Activated CD8-positive, alpha-beta T cell treated with anti-CD3 and anti-CD28 coated beads, Interleukin-2, amount 10 ng/mL, durations not matched to agents 7 days and 5 days (primary cell): ENCODE measurements at places on chromosomes 5 and 9. TPM values are rescaled to one million over a fixed set of nuclear protein-coding genes. Genes with fewer than 3 reads are reported as not detected.

DNA sequence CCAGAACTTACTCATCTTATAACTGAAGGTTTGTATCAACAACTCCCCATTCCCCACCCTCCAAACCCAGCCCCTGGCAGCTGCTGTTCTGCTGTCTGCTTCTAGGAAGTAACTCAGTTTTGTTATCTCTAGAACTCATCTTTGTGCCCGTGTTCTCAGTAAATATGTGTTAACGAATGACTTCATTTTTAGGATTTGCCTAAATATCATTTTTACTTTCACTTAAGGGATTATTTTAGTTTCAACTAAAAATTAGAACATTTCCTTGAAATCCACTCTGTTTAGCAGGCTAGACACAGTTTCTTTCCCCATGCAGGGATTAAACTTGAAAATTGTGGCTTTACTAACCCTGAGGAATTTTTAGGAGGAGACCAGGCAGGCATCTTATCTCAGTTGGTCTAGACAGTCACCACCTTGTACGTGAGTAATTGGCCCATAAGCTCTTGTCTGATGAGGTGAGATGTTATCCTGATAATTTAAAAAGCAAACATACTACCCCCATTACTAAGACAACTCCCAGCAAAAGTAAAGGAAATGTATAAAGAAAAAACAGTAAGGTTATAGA, 68.2 kb upstream of the TNFAIP8 start:
- H3K36me3 ChIP-seq: peaks cover 73% of the 10 kb centered on the region
- H3K4me3 ChIP-seq: peak overlapping the region; percentile 73
- peak overlapping the region; percentile 94 for H3K27ac ChIP-seq
- no peaks in the 10 kb centered on the region for H3K27me3 ChIP-seq

DNA sequence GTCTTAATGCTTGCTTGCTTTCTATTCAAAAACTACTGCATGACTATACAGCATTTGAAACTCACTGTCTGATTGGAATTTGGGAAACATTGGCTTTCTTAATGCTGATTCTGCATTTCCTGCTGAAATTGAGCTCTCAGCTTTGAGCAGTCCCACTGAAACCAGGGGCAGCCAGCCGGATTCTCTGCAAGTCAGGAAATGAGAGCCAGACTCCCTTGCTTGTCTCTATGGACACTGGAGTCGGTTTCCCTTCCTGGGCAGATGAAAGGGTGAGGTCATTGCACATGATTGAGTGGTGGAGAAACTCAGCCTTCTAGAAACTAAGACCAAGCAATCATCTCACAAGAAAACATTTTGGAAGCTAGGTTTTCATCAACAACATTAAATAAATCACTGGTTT, 119.7 kb upstream of the SPATA31C2 start:
- H3K4me3 ChIP-seq: no peak overlapping the region
- peaks cover 17% of the 10 kb centered on the region for H3K27me3 ChIP-seq
- H3K4me1 ChIP-seq: peaks cover 6% of the 10 kb centered on the region

DNA sequence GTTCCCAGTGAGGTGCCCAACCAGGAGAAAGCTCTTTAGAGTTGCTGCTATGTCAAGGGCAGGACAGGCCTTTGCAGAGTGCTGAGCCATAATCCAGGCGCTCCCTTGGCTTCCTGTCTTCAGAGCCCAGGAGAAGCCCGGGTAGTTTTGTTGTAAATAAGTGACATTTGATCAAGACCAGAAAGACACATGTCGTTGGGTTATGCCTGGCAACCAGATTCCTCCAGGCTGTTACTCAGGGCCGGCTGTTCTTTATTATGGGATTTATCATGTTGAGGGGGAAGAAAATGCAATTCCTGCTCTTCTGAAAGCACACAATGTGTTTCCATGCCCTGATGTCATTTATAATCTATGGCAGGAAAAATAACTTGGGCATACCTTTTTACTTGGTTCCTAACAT, 39.3 kb upstream of the SEMA4D start:
- H3K4me3 ChIP-seq: peak overlapping the region; percentile 43
- H3K27me3 ChIP-seq: no peaks in the 10 kb centered on the region
- H3K27ac ChIP-seq: peak overlapping the region; percentile 93
- H3K4me1 ChIP-seq: peaks cover 89% of the 10 kb centered on the region

Gene FAM169A
- 3.8 TPM for total RNA-seq

DNA sequence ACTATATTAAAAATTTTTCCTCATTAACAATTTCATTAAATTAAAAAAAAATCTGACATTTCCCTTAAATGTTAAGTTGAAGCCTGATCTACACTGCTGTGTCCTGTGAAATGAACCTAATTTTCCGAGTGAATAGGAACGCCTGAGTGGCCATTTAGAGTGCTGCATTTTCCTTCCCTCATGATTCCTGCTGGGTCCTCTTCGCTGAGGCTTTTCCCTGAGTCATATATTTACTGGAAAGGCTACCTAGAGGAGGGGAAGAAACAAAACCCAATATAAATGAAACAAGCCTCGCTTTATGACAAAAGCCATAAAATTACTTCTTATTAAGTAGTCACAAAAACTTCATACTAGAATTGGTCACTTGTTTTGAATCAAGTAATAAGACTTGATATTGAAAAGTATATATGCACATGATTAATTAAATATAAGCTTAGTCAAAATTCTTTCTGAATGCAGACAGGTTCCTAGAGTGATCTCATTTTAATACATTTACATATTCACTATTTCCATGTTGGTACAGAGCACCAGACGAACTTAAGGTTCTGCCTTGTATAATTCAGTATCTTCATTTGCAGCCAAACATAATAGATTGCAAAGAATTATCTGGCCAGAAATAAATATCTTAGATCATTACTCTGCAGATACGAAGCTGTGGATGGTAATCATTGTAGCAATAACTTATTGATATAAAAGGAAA, 6.3 kb upstream of the ISCA1 start:
- H3K4me3 ChIP-seq: no peak overlapping the region
- DNase-seq: no peak
- no peaks in the 10 kb centered on the region for H3K27me3 ChIP-seq
- peaks cover 8% of the 10 kb centered on the region for H3K4me1 ChIP-seq

- no peak overlapping the region for H3K4me3 ChIP-seq
- H3K27me3 ChIP-seq: no peaks in the 10 kb centered on the region
- no peak for DNase-seq
- no peaks in the 10 kb centered on the region for H3K4me1 ChIP-seq
Observed at GRCh38 chr5:8053270-8053669, 184.3 kb downstream of the MTRR start.

Gene MXD3
- 96.9 TPM for total RNA-seq

Gene ARHGAP26
- total RNA-seq: 30.3 TPM

- no peaks in the 10 kb centered on the region for H3K36me3 ChIP-seq
- no peak overlapping the region for H3K27ac ChIP-seq
- no peak for DNase-seq
- H3K4me1 ChIP-seq: no peaks in the 10 kb centered on the region
- no peaks in the 10 kb centered on the region for H3K27me3 ChIP-seq
Observed at GRCh38 chr9:76266649-76267283, 127.5 kb downstream of the RFK start.

Gene JAKMIP2
- total RNA-seq: 8.9 TPM

GRCh38 chr9:104808035-104808614, 44.2 kb downstream of the NIPSNAP3B start:
- H3K4me3 ChIP-seq: no peak overlapping the region
- H3K36me3 ChIP-seq: no peaks in the 10 kb centered on the region
- no peaks in the 10 kb centered on the region for H3K27me3 ChIP-seq
- no peaks in the 10 kb centered on the region for H3K4me1 ChIP-seq

- H3K27ac ChIP-seq: no peak overlapping the region
- no peak overlapping the region for H3K4me3 ChIP-seq
- no peaks in the 10 kb centered on the region for H3K36me3 ChIP-seq
- H3K27me3 ChIP-seq: peaks cover 15% of the 10 kb centered on the region
- H3K4me1 ChIP-seq: no peaks in the 10 kb centered on the region
Observed at GRCh38 chr9:13278368-13279246, 885 bp downstream of the MPDZ start.

DNA sequence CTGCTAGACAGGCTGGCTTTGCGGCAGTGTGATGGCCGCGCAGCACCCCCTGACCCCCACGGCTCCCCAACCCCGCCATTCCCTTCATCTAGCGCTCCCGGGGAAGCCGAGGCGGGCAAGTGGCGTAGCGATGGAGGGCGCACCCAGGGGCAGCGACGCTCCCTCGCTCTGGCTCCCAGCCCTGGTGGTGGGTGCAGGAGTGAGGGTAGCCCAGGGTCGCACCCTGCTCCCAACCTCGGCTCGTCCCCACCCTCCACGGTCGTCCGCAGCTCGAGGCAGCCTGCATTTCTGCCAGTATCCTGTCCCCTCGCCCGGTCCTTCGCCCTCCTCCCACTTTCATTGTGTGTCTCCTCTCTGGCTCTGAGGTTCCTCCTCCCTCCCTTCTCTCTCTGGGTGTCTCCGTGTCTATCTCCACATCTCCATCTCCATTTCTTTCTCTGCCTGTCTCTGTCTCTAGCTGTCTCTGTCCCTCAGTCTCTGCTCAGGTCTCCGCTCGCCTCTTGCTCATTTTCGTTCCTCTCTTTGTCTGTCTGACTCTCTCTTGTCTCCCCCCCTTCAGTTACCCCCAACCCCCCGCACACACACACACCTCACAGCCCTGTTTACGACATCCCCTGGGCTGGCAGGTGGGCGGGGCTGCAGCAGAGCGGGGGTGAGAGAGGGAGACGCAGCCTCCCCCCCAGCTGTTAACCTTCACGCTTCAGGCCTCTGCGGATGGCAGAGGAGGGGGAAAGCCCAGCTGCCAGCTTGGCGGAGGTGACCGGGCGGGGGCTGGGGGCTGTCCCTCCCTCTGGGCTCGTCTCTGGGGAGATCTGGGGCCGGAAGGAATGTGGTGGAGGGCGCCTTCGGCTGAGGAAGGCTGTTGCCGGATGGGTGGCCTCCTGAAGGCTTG, 48.7 kb upstream of the PSD2 start:
- no peaks in the 10 kb centered on the region for H3K36me3 ChIP-seq
- H3K27me3 ChIP-seq: peaks cover 41% of the 10 kb centered on the region
- H3K27ac ChIP-seq: peak overlapping the region; percentile 30
- peaks cover 24% of the 10 kb centered on the region for H3K4me1 ChIP-seq

Gene SPATA31A3
- not detected for total RNA-seq

GRCh38 chr9:5629312-5630080, 589 bp downstream of the RIC1 start:
- peak; percentile 59 for DNase-seq
- no peaks in the 10 kb centered on the region for H3K27me3 ChIP-seq
- H3K4me1 ChIP-seq: peaks cover 45% of the 10 kb centered on the region
- peak overlapping the region; percentile 100 for H3K4me3 ChIP-seq

Gene KCNV2
- not detected for total RNA-seq

Gene PCDHB13
- not detected for total RNA-seq

Gene PCDHB16
- not detected for total RNA-seq

DNA sequence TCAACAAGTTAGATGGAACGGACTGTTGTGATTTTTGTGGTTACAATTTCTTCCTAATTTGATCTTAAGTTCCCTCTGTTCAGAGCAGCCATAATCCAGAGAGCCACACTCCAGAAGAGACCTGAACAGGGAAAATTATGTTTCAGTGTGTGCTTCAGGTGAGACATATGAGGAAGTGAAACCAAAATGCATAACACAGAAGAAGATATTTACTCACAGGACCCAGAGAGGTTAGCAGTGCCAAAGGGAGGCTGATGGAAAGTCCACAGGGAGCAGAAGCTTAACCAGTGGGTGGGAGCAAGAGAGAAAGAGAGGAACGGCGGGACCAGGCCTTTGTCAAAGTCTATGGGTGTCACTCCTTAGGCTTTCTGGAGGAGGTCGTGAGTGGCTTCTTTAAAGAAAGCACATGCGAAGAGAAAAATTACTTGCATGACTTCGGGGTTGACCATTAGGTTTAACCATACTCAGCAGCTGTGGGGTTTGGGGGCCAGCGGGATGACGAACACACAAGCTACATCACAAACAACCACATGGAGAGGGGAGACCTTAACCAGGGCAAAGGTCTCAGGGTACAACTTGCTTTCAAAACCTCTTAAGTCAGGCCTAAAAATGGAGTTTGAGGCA, 141.4 kb downstream of the MED10 start:
- DNase-seq: no peak
- H3K4me1 ChIP-seq: no peaks in the 10 kb centered on the region
- no peaks in the 10 kb centered on the region for H3K36me3 ChIP-seq
- H3K27ac ChIP-seq: no peak overlapping the region

DNA sequence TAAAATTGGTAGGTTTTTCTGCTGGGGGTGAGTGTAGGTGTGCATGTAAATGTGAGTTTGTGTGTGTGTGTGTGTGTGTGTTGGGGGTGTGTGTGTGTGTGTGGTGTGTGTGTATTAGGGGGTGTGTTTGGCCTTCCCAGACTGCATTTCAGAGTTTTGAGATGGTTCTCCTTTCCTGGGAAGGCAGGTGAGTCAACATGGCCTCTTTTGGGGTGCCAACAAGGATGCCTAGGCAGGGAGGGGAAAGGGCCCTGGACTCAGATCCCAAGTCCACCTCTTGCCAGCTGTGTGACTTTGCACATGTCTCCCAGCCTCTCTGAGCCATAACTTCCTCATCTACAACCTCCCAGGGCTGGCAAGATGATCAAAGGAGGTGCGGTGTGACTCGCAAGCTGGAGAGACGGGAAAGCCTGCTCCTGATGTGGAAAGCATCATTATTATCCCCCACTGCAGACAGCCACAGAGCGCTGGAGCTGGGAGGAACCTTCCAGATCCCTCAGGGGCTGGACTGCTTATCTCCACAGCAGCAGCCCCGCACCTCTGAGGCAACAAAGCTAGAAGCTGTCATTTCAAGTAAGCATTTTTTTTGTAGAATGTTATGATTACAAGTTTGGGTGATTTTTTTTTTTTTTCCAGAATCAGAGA, 63.5 kb upstream of the TBC1D2 start:
- H3K27ac ChIP-seq: no peak overlapping the region
- DNase-seq: no peak
- no peak overlapping the region for H3K4me3 ChIP-seq

- H3K4me3 ChIP-seq: no peak overlapping the region
- peaks cover 33% of the 10 kb centered on the region for H3K27me3 ChIP-seq
- DNase-seq: no peak
- H3K4me1 ChIP-seq: peaks cover 25% of the 10 kb centered on the region
- H3K27ac ChIP-seq: no peak overlapping the region
- H3K36me3 ChIP-seq: no peaks in the 10 kb centered on the region
Observed at GRCh38 chr5:55902696-55903095, 51.5 kb downstream of the IL31RA start.

Gene PCDHGA12
- total RNA-seq: not detected

DNA sequence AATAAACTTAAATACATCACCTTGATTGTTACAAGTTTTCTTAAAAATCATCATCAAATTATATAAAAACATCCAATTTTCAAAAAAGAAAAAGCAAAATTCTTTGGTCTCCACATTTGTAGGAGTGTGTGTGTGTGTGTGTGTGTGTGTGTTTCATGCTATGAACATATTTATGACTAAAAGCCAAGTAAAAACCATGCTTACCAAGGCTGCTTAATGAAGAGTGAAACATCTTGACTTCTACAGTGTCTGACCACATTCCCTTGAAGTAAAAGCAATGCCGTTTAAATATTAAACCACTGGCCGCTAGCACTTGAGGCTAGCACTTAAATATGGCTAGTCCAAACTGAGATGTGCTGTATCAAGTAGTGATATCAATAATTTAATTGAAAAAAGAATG, 549.1 kb upstream of the CCNG1 start:
- no peaks in the 10 kb centered on the region for H3K27me3 ChIP-seq
- DNase-seq: no peak
- H3K36me3 ChIP-seq: no peaks in the 10 kb centered on the region
- no peak overlapping the region for H3K27ac ChIP-seq
- H3K4me1 ChIP-seq: no peaks in the 10 kb centered on the region
